ENCODE measurements at places on chromosomes 5 and 9.

- DNase-seq, result no peak
Observed at GRCh38 chr5:68193481-68194036, 22.0 kb upstream of the PIK3R1 start.

GRCh38 chr9:2213830-2214468 lies 198.8 kb downstream of the SMARCA2 start:
- DNase-seq, result no peak

GRCh38 chr5:158483281-158483860 lies 616.3 kb downstream of the EBF1 start:
- DNase-seq, result no peak

DNA sequence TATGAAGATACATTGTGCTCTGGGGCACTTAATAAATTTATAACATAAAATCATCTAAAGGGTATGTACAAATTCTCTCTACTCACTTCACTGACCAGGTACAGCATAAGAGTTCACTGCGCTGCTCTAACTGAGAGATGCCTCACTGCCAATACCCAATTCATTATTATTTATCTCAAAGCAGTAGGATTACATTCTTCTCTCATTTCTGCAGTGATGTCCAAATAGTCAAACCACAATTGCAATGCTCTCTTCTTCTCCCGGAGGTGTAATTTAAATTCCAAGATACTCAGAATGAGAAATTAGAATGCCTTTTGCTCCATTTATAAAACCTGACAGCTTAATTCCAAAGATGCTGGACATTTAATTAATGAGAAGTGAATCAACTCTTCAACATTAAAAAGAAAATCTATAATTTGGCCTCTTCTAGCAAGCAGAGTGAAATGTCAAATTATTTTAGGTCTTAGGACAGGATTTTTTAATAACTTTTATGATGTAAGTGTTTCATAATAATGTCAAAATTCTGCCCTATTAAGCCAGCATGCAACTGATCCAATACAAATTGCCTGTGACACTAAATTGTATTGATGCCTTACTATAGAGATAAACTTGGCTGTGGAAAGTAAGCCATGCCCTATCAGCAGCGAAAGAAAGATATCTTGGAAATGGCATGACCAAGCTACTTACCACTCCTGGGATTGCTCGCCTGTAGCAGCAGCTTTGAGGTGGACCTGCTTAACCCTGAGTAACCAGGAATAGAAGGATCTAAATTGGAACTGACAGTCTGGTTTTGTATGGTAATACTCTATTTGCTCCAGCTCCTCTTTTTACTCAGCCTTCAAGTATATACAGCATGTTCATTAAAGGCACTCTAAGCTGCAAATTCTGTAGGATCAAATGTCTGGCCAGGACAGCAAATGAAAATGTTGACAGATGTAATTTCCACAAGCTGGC lies 374.2 kb upstream of the TYRP1 start:
- DNase-seq, result no peak

DNA sequence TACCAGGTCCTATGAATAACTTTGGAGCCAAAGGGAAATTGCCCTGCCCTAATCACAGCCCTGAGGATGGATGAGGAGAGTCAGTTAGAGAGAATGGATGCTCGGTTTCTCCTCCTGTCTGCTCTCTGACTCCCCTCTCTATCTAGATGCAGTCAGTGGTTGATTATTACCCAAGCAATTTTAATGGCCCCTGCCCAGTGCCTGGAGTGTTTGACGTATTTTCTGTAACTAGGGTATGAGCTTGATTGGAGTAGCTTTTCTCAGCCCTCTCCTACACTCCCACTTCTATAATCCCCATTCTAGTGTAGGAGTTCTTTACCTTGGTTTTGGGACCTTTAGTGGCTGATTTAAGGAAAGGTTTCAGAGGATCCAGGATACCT lies 60.4 kb downstream of the DOCK2 start:
- no peak for DNase-seq

- no peak for DNase-seq
Observed at GRCh38 chr9:95296761-95297160, 20.7 kb downstream of the FANCC start.

GRCh38 chr9:95003689-95004410 lies 277.4 kb downstream of the AOPEP start:
- DNase-seq, result no peak

DNA sequence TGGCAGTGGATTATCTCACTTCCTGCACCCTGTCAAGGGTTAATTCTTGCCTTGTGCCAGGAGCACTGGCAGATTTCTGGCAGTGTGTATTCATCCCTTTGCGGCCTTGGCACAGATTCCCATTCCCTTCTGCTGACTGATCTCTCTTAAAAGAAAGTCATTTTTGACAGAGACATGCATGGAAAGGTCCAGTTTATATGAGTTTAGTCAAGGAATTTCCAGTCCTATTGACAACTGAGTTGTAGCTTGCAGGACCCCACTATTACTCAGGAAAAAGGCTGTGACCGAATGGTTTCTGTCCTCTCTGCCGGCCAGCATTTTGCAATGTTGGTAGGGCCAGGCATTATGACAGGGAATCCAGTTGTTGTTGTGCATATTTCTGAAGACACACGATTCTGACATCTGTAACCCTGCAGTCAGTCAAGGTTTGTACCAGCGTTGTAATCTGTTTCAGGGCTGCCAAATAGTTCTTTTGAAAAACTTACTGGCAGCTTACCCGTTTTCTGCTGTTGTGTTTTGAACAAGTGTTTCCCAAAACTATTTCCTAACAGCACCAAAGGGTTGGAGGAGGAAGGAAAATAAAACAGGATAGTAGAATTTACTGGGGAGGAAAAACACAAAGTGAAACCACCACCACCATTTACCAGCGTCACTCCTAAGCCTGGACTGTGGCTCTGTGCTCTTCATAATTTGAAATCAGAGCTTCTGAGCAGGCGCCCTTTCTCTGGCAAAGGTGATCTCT lies 243.4 kb upstream of the KLF4 start:
- no peak for DNase-seq
